A549 treated with Mapracorat at 1 μM for 4 hours (cell line): ENCODE measurements at places on chromosomes 4 and X. TPM values are rescaled to one million over a fixed set of nuclear protein-coding genes. Genes with fewer than 3 reads are reported as not detected.

Gene TLR8
- not detected in 5 replicates for total RNA-seq

Gene NKX3-2
- total RNA-seq: 0.08 to 0.15 TPM (median 0.12 TPM) in 5 replicates

Gene CT45A2
- total RNA-seq: not detected in 5 replicates

Gene AMOT
- 0.02 to 0.04 TPM in 2 of 5 replicates, not detected in the others for total RNA-seq

Gene SLITRK4
- total RNA-seq: not detected in 5 replicates

Gene PCDH11X
- not detected in 5 replicates for total RNA-seq

Gene LONRF3
- 2.5 to 3.9 TPM (median 3.3 TPM) in 5 replicates for total RNA-seq

Gene CT47B1
- total RNA-seq: not detected in 5 replicates

Gene CXCL6
- not detected in 5 replicates for total RNA-seq

Gene RPS6KA6
- 4.3 to 6.5 TPM (median 5.7 TPM) in 5 replicates for total RNA-seq

Gene PPID
- 32.8 to 34.2 TPM (median 33.2 TPM) in 5 replicates for total RNA-seq

Gene UGT2A1
- not detected in 5 replicates for total RNA-seq

Gene DRD5
- total RNA-seq: not detected in 5 replicates

Gene OTC
- total RNA-seq: not detected in 5 replicates

Gene USP17L15
- total RNA-seq: not detected in 5 replicates

Gene TEX13C
- total RNA-seq: not detected in 5 replicates

Gene ITIH6
- total RNA-seq: 0.04 TPM in 1 of 5 replicates, not detected in the others
